GM23338 (cell line): ENCODE measurements at places on chromosomes 7 and 10. TPM values are rescaled to one million over a fixed set of nuclear protein-coding genes. Genes with fewer than 3 reads are reported as not detected.

SPDYE5 gene
- total RNA-seq = not detected in 2 replicates

ANKRD30A gene
- total RNA-seq = not detected in 2 replicates

HELLS gene
- total RNA-seq = 776 and 869 TPM in 2 replicates

MIOS gene
- total RNA-seq = 85.7 and 95.7 TPM in 2 replicates

RFC2 gene
- 62.4 and 75.2 TPM in 2 replicates for total RNA-seq
